Right kidney (tissue), 9 donors: ENCODE measurements at places on chromosomes 1 and 21.

DNA sequence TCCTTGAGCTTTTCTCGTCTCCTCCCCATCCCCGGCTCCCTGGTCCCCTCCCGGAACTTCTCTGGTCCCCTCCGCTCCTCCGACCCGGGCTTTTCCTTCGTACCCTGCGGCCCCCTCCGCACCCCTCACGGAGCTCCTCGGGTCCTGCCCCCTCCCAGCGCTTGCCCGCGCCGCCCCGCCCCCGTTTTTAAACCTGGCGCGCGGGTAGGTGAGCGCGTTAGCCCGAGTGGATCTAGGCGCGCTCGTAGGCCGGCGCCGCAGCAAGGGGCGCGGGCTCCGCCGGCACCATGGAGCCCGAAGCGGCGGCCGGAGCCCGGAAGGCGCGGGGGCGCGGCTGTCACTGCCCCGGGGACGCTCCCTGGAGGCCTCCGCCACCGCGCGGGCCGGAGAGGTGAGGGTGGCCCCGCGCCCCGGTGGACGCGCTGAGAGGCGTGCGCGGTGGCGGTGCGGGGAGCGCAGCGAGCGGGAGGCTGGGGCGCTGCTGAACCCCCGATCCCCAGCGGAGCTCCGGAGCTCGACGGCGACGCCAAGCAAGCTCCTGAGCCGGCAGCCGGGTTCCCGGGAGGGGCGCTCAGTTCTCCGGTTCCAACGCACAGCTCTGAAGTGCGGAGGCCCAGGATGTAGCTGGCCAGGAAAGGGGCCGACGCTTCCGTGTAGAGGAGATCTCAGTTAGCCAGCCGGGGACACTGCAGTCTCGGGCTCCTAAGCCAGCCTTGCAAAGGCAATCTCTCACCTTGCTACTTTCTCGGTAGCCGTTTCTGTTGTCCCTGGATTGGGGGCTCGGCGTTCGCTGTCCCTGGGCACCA lies at the start of gene RIPPLY3:
TSS of gene RIPPLY3 (plus strand) at position 217 of the 806 bp plus-strand sequence. CDS start at position 288, 71 bp downstream.
- DNase-seq = peak; percentile 78

GRCh38 chr1:116717318-116717717 lies 36.9 kb upstream of the CD2 start:
- no peak for DNase-seq

DNA sequence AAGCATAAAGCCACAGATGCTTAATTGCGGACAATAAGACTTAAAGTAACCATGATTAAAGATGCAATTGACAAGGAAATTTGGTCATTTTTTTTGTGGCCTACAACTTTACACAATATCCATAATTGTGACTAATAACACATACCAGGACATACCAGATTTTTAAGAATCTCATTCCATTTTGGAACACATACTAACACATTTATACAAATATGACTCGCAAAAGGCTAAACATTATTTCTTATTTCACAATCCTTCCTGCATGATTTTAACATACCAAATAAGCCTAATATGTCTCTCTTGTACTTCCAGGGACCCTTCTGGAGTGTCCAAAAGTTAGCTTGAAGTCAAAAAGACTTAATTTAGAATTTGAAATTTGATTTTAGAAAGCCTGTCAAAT lies 48.8 kb downstream of the DR1 start:
- DNase-seq = no peak

GRCh38 chr1:10601342-10602070 lies 126.8 kb downstream of the PEX14 start:
- DNase-seq = no peak

GRCh38 chr1:200731654-200732332 lies 6.9 kb upstream of the CAMSAP2 start:
- DNase-seq = no peak
